ENCODE measurements at places on chromosomes 1 and 21.

DNA sequence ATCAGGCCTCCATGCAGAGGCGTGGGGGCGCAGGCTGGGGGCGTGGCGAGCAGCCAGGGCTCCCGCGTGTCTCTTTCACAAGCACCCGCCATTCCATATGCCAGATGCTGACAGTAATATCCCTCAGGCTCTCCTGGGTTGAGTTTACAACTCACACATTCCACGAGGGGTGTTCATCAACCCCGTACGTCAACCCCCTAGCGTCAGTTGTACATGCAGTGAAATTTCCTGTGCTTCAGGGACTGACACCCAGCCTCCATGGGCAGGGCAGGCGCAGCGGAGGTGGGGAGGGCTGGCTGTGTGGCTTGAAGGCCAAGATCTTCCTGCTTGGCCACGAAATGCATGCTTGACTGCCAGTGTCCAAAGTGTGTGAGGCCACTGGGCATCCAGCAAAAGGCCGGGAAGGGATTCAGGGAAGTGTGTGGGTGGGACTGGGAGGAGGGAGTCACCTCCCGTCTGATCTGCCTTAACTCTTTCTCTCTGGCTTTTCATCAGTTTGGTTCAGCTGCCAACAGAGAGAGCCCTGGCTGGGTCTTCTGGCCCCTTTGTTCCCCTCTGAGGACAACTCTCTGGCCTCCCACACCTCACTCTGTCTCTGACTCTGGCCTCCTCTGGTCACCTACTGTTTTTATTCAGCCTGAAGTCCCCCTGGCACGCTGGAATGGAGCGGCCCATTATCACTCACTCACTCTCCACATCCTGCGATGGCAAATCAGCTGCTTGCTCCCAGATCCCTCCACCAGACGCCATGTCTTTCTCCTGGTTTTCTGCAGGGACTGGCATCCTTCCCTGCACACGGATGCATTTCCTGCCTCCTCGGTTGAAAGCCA, 33.8 kb downstream of the CLIC6 start:
- no peak for DNase-seq

- no peak for DNase-seq
These were observed at the start of gene FAM167B for GRCh38 chr1:32246888-32247273. Gene FAM167B (plus strand): TSS chr1:32247222. CDS start chr1:32247422, 200 bp downstream.

- DNase-seq = no peak
These were observed 2.9 kb upstream of the PRDX6 start for GRCh38 chr1:173474097-173474779.

GRCh38 chr1:186819126-186819525, 9.6 kb upstream of the PLA2G4A start:
- DNase-seq = peak; percentile 34

GRCh38 chr1:232443372-232443771, 186.6 kb downstream of the SIPA1L2 start:
- no peak for DNase-seq

GRCh38 chr1:54218883-54219687, 19.1 kb downstream of the MRPL37 start:
- no peak for DNase-seq

DNA sequence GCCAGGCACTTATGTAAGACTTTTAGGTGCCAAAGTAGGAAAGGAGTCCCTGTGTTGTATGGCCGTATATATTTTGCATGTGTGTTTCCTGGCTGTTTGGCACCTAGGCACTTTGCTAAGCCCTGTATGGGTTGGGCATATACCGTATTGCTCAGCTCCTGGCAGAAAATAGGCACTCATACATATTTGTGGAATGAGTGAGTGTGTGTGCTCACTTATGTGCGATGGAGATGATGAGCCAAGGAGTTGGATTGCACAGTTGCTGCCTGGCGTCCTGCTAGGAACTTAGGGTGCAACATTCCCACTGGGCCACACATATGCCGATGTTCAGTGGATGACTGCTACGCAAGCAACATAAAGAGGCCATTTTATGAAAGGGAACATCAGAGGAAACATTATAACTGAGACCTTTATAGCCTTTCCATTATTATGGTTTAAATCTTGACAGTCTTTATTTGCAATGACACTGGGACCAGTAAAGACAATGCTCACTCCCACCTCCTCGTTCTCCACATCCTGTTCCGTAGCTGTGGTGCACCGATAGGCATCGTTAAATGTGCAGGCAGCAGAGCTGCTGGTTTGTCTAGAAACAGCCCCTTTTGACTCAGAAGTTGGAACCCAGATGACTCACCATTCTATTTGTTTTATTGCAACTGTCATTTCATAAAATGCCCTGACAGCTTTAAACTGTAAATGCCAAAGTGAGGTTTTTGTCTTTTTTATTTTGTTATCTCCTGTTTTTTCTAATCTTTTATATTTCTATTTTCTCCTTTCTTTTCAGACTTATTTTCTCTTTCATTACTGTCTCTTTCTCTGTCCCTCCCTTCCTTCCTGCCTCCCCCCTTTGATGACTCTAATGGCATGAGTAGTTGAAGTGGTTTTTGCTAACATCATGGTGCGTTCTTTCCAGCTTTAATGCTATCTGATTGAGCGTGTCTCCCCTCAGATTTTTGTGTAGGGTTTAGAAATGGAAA, 36.1 kb downstream of the PEX14 start:
- DNase-seq = peak; percentile 86

DNA sequence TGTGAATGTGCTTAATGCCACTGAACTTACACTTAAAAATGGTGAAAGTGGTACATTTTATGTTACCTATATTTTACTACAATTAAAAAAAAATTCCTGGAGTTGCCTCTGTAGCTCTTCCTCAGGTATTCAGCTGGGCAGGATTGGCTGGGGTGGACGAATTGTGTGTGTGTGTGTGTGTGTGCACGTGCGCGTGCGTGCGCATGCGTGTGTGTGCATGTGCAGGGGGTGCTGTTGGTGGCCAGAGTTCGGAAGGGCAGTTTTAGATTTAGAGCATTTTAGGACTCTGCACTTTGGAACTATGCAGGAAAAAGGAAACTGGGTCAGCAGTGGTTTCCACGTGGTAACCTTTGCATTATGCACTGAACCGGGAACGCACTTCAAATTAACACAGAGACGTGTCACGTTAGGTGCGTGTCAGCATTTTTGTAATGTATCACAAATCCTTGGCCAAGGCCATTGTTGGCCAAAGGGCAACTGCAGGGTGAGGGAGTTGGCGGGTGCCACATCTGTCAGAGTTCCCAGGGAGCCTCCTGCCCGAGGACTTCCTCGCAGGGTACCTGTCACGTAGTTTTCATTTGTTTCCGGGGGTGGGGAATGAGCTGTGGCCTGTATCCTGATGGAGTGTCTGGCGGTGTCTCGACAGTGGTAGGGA, 312.8 kb downstream of the CAMTA1 start:
- DNase-seq = no peak

GRCh38 chr1:125065821-125066180, 3881.0 kb downstream of the SRGAP2C start:
- DNase-seq = no peak

DNA sequence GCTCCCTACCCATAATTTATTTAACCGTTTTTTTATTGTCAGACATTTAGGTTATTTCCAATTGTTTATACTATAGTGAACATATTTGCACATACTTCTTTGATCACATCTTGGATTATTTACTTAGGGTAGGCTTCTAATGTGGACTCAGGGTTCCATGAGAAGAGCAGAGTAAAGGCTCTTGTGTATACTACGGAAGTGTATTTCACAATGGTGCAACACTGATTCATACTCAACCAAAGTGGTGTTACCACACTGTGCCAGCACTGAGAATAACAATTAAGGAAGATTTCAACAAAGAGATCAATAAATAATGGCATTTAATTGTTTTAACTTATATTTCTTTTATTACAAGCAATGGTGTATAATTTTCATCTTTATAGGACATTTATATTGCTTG, 251.2 kb downstream of the ZNF326 start:
- DNase-seq = no peak

DNA sequence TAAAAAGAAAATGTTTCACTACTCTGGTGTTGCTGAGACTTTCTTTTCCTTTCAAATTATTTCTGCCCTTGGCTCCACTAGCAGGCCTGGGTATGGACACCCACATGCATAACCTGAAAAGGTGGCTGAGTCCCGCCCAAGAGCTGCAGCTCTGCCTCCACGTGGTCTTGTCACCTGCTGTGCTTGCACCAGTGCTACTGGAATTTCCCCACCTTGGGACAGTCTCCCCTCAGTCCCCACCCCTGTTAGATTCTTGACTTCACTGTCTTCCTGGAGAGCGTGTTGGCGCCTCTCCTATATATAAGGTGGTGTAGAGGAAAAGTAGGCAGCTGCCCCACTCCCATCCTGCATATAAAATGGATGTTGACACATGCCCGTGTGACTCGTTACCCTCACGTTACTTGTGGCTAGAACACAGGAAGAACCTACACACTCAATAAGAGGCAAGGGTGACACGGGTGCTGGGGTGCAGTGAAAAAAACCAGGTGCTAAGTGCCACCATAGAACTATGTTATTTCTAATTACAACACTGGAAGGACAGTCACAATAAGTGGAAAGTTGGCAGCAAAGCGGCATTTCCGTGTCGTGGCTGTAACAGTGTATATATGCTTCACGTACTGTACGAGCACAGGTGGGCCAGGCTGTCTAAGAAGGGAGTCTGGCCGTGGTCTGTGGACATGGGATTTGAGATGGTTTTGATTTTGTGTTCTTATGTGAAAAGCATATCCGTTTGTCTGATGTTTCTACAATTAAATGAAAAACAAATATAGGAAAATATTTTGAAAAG, 61.0 kb downstream of the POFUT2 start:
- no peak for DNase-seq

- no peak for DNase-seq
These were observed 85.0 kb downstream of the EPS15 start for GRCh38 chr1:51433972-51434510.

DNA sequence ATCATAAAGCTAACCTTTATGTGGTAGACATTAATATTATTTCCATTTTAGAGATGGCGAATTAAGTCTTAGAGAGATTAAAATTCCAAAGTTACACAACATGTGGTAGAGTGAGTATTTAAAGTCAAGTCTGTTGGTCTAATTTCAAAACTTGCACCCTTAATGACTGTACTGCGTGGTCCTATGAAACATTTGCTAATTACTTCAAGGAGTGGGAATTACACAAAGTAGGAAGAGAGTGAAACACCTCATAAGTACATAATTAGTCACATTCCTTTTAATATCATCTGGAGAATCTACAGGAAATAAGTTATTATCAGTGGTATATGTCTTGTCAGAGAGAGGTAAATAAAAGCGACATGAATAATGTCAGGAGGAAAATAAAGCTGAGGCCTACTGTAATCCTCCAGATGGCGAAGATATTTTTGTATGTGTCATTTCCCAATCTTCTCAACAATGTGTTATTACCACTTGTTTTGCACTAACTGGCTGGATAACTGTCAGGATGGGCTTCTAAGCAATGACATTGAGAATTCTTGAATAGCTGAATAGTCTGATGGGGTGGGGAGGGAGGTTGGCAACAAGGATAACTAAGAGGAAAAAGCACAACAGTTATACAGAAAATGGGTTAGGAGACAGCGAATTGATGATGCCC, 95.5 kb downstream of the TNFSF18 start:
- no peak for DNase-seq

DNA sequence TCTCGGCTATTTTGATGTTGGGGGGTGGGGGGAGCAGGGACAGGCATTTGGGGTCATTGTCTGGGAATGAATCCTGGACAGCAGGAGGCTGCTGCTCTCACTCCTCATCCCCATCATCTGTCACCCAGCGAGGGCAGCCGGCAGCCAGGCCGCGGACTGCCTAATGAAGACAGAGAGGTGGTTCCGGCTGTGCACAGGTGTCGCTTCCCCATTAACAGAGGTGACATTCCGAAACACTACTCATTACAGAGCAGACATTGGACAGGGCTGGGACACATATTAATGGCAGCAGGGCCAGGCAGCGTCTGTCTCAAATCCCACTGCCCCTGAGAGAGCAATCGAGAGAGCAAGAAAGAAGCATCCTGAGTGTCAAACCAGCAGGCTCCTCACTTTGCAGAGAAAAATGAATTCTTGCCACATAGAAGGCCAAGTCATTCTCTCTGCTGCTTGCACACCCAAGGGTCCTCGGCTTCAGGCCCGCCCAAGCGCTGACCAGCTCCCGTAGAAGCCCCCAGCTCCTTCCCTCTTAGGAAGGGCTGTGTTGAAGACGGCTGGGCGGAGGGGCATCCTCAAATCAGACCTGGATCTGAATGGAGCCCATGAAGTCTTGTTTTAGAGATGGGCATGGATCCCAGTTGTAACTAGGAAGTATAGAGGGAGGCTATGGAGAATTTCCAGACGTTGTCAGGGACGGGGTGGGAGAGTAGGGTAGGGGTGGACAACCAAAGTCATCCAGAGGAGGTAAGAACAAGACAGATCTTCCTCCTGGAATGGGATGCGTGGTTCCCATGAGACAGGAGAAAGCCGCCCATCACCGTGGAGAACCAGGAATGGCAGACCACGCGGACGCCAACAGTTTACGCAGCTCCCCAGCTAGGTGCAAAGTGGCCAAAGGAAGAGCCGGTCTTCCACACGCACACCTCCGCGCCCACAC, 8.2 kb upstream of the LEMD1 start:
- DNase-seq = no peak

- no peak for DNase-seq
These were observed 5.7 kb downstream of the KCNN3 start for GRCh38 chr1:154864189-154864975.

DNA sequence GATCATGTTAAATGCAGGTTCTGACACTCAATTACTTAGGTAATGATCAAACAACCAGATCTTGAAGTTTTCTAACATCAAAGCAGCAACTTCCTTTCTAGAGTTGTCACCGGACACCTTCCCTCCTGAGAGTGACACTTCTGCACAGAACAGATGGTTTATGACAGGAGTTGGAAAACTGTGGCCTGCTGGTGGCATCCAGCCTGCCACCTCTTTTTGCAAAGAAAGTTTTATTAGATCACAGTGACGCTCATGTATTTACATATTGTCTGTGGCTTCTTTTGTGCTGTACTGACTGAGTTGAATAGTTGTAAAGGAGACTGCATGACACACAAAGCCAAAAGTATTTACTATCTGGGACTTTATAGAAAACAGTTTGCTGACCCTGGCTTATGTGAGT, 28.3 kb downstream of the DDR2 start:
- no peak for DNase-seq

GRCh38 chr21:38383411-38384237, 114.7 kb downstream of the ERG start:
- no peak for DNase-seq

DNA sequence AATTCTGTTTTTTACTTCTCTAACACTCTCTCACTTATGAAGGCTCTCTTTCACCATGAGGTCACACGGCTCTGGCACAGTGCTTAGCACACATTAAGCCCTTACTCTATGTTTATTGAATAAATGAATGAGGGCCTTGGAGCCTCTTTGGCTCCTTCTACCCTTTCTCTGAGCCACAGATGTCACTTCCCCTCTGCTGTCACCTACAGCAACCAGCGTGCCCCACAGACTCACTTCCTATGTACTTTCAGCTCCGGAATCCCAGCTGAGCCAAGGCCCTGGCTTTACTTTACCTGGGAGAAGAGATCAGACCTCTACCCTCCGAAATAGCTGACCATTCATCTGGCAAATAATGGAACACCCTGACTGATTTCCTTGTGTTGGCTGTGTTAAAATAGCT, 53.7 kb upstream of the HMCN1 start:
- DNase-seq = no peak

- DNase-seq = no peak
These were observed 93.6 kb downstream of the OLFML2B start for GRCh38 chr1:161930064-161930463.

Measured in GM12878 (cell line).